Activated CD8-positive, alpha-beta memory T cell treated with anti-CD3 and anti-CD28 coated beads for 4 hours (primary cell): ENCODE measurements at places on chromosomes 6 and 20.
A peak's percentile ranks its signal among the peaks of the same experiment; 100 is the strongest.

DNA sequence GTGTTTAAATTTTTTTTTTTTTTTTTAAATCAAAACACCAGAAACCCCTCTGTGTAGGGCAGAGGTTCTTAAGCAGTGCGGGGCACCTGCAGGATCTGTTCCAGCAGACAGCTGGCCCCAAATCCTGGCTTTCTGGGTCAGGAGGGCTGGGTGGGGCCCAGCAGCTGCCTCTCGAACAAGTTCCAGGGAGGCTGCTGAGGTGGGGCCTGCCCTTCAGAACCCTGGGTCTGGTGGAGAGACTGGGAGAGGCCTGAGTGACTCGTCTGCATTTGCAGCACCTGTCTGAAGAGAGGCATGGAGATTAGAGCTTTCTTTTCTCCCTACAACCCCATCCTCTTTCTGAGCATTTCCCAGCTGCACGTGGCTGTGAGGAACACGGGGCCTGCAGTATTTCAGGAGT lies 8.4 kb downstream of the PSMG4 start:
- no peak for DNase-seq

GRCh38 chr6:89117211-89118108 lies at the start of gene SRSF12:
SRSF12 (minus strand) TSS chr6:89118071; CDS start chr6:89117887, 184 bp downstream.
- DNase-seq = peak; percentile 4

- no peak for DNase-seq
These were observed at the start of gene C20orf204 for GRCh38 chr20:64035933-64036345. C20orf204 (plus strand) TSS chr20:64036182; CDS start chr20:64036324, 142 bp downstream.

GRCh38 chr20:10987651-10988383 lies 314.0 kb upstream of the JAG1 start:
- DNase-seq = no peak

GRCh38 chr6:17091122-17091521 lies 10.7 kb upstream of the STMND1 start:
- DNase-seq = no peak

GRCh38 chr6:130743175-130743574 lies 84.0 kb upstream of the SMLR1 start:
- no peak for DNase-seq

- DNase-seq = no peak
These were observed 71.1 kb downstream of the LAMA4 start for GRCh38 chr6:112183271-112183671.

- no peak for DNase-seq
These were observed 275.0 kb downstream of the CENPW start for GRCh38 chr6:126614642-126615504.

DNA sequence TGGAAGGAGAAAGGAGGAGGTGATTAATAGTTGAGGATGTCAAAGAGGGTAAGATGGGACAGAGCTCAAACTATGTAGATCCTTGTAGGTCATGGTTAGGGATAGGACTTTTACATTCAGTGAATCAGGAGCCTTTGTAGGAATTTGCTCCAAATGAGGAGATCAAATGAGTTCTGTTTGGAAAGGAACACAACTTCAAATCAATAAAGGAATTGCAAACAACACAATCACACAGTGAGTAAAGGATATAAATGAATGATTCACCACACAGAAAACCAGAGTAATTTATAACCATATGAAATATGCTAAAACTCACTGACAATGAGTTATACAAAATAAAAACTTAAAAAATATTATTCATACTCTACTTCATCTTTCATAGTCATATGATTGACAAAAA lies 480.8 kb upstream of the EPHA7 start:
- DNase-seq = no peak

DNA sequence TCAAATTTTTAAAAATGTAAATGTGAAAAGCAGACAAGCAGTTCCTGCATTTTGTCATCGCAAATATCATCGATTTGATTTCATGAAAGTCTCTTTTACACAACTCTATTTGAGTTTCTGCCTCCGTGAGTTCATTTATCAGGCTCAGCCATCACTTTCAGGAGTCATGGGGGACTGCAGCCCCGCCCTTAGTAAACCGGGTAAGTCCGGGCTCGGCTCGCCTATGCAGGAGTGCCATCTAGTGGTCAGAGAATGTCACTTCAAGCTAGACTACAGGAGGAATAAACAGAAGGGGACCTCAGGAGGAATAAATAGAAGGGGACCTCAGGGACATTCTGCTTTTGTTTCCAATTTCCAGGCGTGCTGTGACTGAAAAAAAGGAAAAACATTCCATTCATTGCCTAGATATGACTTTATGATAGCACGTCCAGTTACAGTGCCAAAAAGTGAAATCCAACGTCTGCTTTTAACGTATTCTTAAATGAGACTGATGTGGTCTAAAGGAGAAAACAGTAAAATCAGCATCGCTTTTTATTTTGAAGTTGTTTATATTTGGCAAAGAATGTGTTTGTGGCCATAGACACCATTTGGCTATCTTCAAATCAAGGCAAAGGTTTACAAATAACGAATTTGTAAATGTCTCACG lies 333.9 kb downstream of the HACE1 start:
- DNase-seq = peak; percentile 23

GRCh38 chr6:98416027-98416426 lies 418.3 kb upstream of the POU3F2 start:
- DNase-seq = no peak

DNA sequence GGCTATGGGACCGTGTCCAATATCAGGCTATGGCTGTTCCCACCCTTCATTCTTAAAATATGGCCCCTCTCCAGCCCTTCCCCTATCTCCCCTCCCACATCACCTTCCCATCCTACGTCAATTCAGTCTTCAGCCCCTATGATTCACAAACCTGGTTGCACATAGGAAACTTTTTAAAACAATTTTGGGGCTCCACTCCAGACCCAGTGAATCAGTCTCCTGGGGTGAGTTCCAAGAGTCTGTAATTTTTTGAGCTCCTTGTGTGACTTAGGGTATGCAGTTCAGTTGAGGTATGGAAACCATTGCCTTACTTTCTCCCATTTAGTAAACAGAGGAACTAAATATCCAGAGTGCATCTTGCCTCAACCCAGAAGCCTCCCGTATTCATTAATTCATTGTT lies 5.5 kb downstream of the HNF4A start:
- no peak for DNase-seq

GRCh38 chr6:75752365-75752764 lies 3.3 kb downstream of the MYO6 start:
- DNase-seq = no peak

DNA sequence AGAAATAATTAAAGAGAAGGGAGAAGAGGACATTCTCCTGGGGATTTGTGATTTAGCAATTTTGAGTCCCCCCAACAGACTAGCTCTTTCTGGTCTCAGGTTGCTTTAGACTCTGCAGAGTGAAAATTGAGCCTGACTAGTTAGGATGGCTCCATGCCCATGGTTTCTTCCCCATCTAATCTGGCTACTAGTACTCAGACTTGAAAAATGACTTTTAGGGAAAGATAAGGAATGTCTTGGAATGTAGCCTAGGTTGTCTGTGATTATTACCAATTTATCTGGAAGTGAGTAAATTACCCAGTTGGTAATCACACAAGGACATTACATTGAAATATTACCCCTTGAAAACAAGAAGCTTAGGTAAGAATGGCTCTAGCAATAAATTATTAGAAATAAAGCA lies 4.2 kb downstream of the BEND6 start:
- DNase-seq = no peak

DNA sequence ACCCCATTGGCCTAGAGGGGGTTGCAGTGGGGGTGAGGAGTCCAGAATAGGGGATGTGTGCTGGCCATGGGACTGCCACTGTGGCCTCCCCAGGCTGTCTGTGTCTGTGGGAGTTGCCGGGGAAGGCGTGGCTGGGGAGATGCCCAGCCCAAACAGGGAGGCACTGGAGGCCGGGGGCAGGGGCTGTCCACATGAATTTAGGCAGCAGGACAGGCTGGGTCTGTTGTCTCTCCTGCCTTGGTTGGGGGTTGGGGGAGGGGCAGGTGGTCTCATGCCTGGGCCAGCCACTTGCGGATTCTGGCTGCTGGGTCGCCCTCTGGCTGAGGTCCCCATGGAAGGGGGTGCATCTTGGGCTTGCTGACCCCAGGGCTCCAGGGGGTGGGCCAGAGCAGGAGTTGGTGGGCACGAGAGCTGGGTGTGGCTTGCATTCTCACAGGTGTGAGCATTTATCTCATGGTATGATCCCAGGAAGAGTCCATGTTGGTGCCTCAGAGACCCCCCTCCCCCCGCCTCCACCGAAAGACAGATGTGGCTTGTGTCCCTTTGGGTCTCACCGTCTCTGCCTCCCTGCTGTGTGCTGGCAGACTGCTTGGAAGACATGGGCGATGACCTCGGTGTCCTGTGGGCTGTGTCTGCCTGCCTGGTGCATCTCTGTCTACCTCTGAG lies 4.0 kb downstream of the SOX18 start:
- DNase-seq = no peak

- DNase-seq = no peak
These were observed 32.6 kb downstream of the DTNBP1 start for GRCh38 chr6:15630202-15630601.

DNA sequence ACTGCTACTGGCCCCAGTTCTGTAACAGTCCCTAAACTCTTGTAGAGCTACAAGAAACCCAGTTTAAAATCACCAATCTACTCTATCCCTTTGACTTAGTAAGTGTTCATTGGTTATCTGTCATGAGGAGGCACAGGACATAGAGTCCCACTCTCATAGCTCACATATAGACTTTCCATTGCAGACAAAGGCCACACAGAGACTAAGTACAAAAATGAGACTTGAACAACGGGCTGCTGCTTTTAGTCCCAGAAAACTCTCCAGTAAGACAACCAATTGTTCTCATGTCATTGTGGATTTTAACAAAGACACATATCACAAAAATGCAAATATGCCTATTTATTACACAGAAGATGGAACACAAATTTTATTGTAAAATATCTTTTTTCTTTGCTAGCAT lies 197.4 kb downstream of the PTPRK start:
- no peak for DNase-seq

- no peak for DNase-seq
These were observed 1.9 kb downstream of the EDN1 start for GRCh38 chr6:12291839-12292604.

GRCh38 chr6:122028933-122029522 lies 370.4 kb upstream of the HSF2 start:
- no peak for DNase-seq

- no peak for DNase-seq
These were observed 83.0 kb upstream of the FAM184A start for GRCh38 chr6:119161438-119161837.

DNA sequence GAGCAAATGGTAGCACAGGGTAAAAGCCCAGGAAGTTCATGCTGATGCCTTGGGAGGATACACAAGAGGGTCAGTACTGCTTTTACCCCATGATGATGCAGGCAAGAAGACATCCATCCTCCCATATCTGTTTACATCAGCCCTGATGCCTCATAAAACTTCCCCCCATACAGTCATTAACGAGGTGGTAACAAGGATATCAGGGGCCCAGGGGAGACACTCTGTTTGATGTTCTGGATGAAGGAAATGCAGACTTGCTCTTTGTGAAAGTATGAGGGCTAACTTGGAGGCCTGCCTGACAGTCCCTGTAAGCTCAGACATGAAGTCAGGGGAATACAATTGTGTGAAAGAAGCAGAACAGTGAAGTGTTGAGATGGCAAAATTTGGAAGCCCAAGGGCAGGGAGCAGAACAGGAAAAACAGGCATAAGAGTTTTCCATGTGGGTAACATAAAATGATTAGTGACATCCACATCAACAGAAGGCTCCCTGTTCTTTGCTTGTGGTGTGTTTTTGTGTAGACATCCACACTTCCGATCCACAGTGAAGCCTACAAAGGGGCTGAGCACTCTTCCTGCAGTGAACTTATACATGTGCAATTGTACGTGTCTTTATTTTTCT lies 813.4 kb downstream of the MAFB start:
- no peak for DNase-seq

DNA sequence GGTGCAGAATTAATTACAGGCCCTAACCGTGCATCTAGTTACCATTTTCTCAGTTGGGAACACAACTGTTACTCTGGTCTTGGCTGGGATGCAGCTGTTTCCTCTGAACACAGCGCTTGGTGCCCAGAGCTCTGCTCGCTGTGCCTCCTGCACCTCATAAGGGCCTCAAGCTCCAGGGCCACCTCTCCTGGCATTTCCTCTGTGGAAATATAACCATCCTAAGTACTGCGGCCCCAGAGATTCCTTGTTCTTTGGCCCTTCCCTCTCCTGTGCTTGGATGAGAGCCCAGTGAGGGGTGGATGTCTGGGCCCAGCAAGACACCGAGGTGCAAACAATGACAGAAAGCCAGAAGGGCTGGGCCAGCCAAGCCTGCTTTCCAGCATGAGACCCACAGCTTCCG lies 169.9 kb upstream of the CST7 start:
- DNase-seq = no peak

- no peak for DNase-seq
These were observed 275.2 kb downstream of the PKHD1 start for GRCh38 chr6:51812231-51812630.

- DNase-seq = no peak
These were observed 69.0 kb downstream of the CEP57L1 start for GRCh38 chr6:109164331-109164730.

- no peak for DNase-seq
These were observed 20.2 kb upstream of the SLC22A3 start for GRCh38 chr6:160327981-160328380.

DNA sequence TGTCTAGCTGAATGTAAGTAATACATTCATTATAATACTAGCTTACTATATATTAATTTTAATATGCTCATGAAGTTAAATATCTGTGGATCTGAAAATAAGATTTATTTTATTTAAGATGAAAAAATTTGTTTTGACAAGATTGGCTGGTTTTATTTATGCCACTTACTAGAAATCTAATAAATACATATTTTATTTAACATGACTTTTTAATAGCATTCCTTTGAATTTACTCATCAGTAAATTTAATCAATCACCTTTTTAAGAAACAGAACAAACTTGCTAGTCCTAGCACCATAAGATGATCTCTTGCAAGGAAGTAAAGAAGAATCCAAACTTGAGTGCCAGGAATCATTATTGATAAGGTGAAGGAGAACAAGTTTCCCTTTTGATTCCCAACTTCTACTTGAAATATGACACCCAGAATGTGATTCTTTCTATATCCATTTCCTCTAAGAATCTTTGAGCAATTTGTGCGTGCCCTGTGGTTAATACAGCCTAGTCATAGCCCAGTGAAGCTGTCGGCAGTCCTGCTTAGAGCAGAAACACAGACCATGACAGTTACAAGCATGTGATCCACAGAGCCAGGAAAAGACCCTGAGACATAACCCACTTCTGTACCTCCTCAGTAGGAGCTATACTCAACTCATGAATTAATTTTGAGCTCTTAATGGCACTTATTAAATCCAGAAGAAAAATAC lies 282.3 kb upstream of the QKI start:
- no peak for DNase-seq

GRCh38 chr6:138571181-138571580 lies 71.9 kb upstream of the NHSL1 start:
- DNase-seq = no peak
